ENCODE measurements at places on chromosomes 16 and 17.
A peak's percentile ranks its signal among the peaks of the same experiment; 100 is the strongest.

DNA sequence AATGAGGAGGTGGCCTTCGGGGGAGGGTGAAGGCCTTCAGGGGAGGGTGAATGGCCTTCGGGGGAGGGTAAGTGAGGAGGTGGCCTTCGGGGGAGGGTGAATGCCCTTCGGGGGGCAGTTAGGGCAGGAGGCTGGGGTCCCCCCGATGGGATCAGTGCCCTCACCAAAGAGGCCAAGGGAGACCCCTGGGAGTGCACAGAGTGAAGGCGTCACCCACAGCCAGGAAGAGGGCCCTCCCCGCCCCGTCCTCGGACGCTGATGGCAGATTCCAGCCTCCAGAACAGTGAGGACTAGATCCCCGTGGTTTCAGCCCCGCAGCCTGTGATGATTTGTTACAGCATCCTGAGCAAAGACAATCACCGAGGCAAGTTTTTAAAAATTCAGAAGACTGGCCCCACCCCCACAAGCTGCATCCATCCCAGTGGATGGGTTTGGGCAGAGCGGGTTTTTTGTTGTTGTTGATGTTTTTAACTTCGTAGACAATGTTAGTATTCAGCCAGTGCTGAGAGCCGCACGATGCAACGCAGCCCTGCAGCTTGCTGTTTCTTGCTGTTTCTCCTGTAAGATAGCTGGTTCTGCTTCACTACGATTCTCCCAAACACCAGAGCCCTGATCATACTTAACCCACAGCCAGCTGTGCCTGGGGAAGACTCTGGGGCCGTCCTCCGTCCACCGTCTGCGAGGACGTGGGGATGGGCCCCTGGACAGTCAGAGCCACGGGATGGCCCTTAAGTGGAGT, 40.7 kb upstream of the CBFA2T3 start:
- H3K27ac ChIP-seq, result no peak overlapping the region
- H3K4me3 ChIP-seq, result no peak overlapping the region
- no peak for DNase-seq
- no peaks in the 10 kb centered on the region for H3K27me3 ChIP-seq
- H3K4me1 ChIP-seq, result no peaks in the 10 kb centered on the region
- H3K36me3 ChIP-seq, result no peaks in the 10 kb centered on the region

GRCh38 chr16:65102326-65102725, 19.5 kb downstream of the CDH11 start:
- H3K27ac ChIP-seq, result no peak overlapping the region
- no peaks in the 10 kb centered on the region for H3K27me3 ChIP-seq
- no peak overlapping the region for H3K4me3 ChIP-seq
- no peaks in the 10 kb centered on the region for H3K4me1 ChIP-seq
- no peaks in the 10 kb centered on the region for H3K36me3 ChIP-seq
- no peak for DNase-seq

DNA sequence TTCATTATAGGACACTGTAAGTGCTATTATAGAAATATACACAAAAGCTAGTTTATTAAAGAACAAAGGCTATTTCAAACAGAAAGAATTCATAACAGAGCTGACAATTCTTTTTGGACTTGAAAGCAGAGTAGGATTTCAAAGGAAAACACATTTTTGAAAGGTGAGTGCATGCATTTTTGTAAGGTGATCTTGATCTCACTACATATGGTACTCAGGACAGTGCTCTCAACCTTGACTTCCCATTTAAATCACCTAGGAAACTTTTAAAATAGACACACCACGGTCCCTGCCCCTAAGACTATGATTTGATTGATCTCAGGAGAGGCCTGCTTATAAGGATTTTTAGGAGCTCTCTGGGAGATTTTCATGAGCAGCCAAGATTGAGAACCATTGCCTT, 1362.0 kb downstream of the CDH8 start:
- DNase-seq, result no peak
- no peaks in the 10 kb centered on the region for H3K36me3 ChIP-seq
- H3K4me3 ChIP-seq, result no peak overlapping the region
- no peaks in the 10 kb centered on the region for H3K27me3 ChIP-seq
- no peak overlapping the region for H3K27ac ChIP-seq
- no peaks in the 10 kb centered on the region for H3K4me1 ChIP-seq

DNA sequence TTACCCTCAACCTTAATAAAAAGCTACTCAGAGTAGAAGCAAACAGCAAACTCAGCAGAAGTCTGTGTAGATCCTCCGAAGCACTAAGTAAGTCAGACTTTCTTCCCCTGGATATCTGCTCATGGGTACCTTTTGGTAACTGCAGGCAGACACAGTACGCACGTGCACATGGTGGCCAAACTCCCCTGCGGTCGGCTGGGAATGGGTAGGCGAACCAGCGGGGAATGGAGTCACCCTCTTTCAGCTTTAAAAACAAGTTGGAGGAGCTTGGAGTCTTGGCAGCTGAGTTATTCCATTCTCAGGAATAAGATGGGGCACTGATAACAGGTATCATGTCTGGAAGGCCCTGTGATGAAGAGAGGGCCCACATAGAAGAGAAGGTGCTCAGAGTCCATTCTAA, 16.3 kb downstream of the CYB561 start:
- H3K36me3 ChIP-seq, result no peaks in the 10 kb centered on the region
- no peak for DNase-seq
- no peak overlapping the region for H3K4me3 ChIP-seq
- H3K4me1 ChIP-seq, result peaks cover 5% of the 10 kb centered on the region

DNA sequence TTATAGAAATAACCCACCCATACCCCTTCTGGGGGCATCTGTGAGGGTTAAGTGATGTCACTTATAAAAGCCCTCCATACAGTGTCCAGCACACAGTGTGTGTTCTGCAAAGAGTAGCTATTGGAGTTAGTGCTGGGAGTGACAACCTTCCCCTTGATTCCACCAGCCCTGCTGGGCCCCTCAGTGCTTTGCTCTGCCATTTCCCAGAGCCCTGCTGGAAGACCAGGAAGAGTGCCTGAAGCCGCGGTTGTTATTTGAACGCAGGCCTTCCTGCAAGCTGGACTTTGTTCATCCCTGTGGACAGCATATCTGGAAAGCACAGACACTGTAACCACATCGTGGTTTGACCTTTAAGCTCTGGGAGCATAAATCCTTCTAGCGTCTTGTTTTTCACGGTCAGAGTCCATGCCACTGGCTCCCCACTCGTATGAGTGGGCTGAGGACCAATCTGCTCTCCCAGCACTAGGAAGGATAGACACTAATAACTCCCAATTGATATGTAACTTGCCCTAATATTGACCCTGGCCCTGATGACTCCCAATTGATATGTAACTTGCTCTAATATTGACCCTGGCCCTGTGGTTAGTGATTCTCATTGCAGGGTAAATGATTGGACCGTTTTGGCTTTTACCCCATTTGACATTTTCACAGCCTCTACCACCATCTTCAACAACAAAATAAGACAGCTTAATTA, 297.1 kb upstream of the MAF start:
- no peaks in the 10 kb centered on the region for H3K4me1 ChIP-seq
- H3K27ac ChIP-seq, result no peak overlapping the region
- no peaks in the 10 kb centered on the region for H3K36me3 ChIP-seq
- H3K4me3 ChIP-seq, result no peak overlapping the region
- no peaks in the 10 kb centered on the region for H3K27me3 ChIP-seq

- DNase-seq, result no peak
- no peaks in the 10 kb centered on the region for H3K36me3 ChIP-seq
- no peak overlapping the region for H3K27ac ChIP-seq
- H3K4me3 ChIP-seq, result no peak overlapping the region
- no peaks in the 10 kb centered on the region for H3K27me3 ChIP-seq
Measured at GRCh38 chr17:4214157-4214556, 49.6 kb downstream of the ANKFY1 start.

DNA sequence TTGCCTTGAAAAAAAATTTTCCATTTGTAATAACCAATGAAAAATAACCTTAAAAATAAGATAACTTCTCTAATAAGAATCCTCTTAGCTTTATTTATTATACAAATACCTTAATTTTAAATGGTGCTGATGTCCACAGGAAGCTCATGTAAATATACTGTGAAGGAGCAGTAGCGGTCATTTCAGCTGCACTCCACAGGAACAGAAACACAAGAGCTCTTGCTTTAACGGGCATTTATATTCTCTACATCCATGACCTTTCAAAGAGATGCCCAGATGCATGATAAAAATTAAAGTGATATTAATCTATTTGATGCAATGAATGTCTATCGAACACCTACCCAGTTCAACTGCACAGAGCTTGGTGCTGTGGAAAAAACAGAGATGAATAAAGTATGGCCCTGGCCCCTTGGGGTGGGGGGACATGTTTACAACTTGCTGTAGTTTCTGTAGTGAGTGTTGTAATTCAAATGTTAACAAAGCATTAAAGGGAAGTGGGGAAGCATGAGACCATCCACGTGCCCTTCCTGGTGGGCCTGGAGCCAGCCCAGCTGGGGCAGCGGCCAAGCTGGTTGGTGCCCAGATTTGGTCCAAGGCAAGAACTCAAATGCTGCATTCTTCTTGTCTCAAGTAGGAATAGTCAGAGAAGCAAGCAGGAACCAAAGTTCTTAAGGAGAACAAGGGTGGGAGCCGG, 47.9 kb downstream of the IQCK start:
- no peaks in the 10 kb centered on the region for H3K27me3 ChIP-seq
- no peaks in the 10 kb centered on the region for H3K36me3 ChIP-seq
- no peak overlapping the region for H3K4me3 ChIP-seq
- no peak for DNase-seq
- no peak overlapping the region for H3K27ac ChIP-seq

DNA sequence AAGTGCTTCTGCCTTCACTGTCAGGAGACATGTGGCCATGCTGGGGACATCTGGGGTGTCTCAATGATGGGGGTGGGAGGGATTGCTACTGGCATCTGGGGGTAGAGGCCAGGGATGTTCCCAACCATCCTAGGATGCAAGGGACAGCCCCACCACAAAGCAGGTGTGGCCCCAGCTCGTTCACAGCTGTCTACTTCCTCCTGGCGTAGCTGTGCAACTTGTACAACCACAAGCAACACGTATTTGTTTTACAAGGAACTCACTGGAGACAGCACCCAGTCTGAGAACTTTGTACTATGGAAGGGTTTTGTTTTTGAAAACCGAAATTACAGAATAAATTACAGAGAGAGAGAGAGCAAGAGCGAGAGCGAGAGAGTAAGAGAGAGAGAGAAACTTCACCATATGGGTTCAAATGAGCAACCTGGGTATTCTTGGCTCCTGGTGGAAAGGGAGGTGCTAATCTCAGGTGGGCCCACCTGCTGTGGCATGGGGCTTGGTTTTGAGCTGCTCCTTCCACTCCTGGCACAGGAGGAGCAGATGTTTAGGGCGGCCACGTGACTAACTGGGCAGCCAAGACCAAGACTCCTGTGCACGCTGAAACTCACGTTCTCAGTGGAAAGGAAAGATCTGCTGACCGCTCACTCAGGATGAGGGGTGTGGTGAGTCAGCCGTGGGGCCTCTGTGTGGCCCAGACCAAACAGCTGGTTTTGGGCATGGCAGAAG, 17.5 kb upstream of the TNFRSF13B start:
- H3K4me1 ChIP-seq, result no peaks in the 10 kb centered on the region
- no peak overlapping the region for H3K4me3 ChIP-seq
- no peak overlapping the region for H3K27ac ChIP-seq
- no peaks in the 10 kb centered on the region for H3K27me3 ChIP-seq
- H3K36me3 ChIP-seq, result no peaks in the 10 kb centered on the region
- DNase-seq, result no peak

DNA sequence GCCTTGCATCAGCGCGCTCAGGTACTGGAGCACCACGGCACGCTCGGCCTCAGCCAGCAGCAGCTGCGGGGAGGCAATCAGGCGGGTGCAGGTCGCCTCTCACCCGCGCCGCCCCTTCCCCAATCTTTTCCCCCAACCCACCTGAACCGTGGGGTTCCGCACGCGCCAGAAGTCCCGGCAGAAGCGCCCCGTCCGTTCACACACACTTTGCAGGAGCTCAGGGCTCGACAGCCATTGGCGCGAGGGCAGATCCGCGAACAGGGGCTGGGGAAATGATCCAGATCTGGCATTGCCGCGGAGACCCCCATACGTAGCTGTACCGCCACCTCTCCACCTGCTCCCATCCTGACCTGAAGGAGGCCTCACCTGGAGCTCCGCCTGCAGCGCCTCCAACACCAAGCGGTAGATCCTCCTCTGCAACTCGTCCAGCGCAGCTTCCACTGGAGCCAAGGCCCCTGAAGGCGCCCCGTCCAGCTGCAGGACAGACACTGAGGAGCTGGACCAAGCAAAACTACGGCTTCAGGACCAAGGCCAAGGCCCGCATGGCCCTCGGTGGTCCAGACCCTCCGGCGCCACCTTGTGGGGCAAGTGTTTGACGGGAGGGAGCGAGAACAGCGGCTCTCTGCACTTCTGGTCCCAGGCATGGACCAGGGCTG, 1.4 kb upstream of the MATCAP1 start:
- H3K27me3 ChIP-seq, result peaks cover 32% of the 10 kb centered on the region
- H3K27ac ChIP-seq, result no peak overlapping the region
- H3K4me3 ChIP-seq, result peak overlapping the region; percentile 84
- peaks cover 17% of the 10 kb centered on the region for H3K4me1 ChIP-seq
- no peaks in the 10 kb centered on the region for H3K36me3 ChIP-seq

- no peak overlapping the region for H3K27ac ChIP-seq
- DNase-seq, result no peak
- H3K4me3 ChIP-seq, result no peak overlapping the region
- H3K4me1 ChIP-seq, result no peaks in the 10 kb centered on the region
Measured at GRCh38 chr16:47413041-47413440, 47.8 kb downstream of the ITFG1 start.

- no peak for DNase-seq
- no peak overlapping the region for H3K4me3 ChIP-seq
- H3K27me3 ChIP-seq, result no peaks in the 10 kb centered on the region
- no peak overlapping the region for H3K27ac ChIP-seq
- peaks cover 7% of the 10 kb centered on the region for H3K4me1 ChIP-seq
Measured at GRCh38 chr17:45092911-45093430, 31.9 kb downstream of the NMT1 start.

- no peak for DNase-seq
- peaks cover 1% of the 10 kb centered on the region for H3K4me1 ChIP-seq
- H3K36me3 ChIP-seq, result peaks cover 11% of the 10 kb centered on the region
- 0 out of 2 replicates have a peak overlapping the region, but pooled peaks have one; percentile 7 for H3K4me3 ChIP-seq
Measured at GRCh38 chr17:47969930-47970724, 786 bp upstream of the CDK5RAP3 start.

DNA sequence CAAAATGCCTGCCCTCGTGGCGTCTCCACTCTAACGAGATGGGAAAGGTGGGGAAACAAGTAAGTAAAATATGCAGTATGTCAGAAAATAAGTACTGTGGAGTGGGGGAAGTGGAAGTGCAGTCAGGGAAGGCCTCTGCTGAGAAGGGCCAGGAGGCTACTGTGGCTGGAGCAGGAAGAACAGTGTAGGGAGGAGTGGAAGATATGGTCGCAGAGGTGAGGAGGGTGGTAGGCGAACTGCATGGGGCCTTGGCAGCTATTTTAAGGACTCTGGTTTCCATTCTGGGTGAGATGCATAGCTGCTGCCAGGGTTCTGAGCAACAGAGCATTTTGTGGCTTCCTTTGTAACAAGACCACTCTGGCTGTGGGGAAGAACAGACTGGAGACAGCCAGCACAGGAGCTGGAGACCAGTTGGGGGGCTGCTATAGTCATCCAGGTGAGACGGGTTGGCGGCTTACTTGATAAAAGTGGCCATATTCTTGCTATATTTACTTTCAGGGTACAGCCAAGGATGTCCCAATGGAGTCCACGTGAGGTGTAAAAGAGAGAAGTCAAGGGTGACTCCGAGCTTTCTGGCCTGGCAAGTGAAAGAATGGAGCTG, 42.6 kb downstream of the CYTH1 start:
- H3K4me3 ChIP-seq, result no peak overlapping the region
- no peaks in the 10 kb centered on the region for H3K27me3 ChIP-seq
- no peak for DNase-seq
- no peak overlapping the region for H3K27ac ChIP-seq

All from H1 (cell line).